ENCODE measurements at places on chromosomes 7 and 10.

DNA sequence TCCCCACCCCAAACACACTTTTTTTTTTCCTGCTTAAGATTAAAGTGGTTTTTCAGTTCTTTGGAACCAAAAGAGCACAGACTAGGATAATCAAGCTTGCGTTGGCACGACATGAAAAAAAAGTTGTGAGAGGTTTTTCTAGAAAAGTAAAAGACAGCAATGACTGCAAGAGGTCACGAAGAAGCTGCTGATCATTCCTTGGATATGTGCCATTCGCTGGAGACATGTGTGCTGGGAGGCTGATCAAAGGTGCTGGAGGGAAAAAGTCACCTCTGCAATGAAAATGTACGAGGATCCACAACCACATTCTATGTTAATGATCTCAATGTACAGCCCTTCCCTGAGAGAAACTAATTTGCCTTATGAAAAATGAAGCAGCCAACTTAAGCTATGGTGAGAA lies 5.4 kb downstream of the AKR1B1 start:
- DNase-seq: no peak

DNA sequence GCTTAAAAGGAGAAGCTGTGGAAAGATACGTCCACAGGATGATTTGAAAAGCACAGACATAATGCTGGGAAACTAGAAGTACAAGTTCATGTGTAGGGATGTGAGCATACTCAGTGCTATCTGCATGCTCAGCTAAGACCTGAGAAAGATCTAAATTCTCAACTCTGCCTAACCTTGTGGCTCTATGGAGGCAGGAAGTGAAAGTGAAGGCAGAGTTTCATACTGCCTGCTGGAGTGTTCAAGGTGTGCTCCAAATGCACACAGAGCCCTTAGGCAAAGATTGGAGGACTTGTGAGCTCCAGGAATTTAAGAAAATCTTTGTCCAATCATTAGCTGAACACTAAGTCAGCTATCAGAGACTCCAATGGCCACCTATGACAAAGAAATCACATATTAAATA lies 190.9 kb downstream of the RNLS start:
- no peak for DNase-seq

- no peak for DNase-seq
Observed at GRCh38 chr10:94992811-94993210, 54.4 kb downstream of the CYP2C9 start.

GRCh38 chr7:85655252-85655651 lies 468.4 kb upstream of the SEMA3D start:
- DNase-seq: no peak

- no peak for DNase-seq
Observed at GRCh38 chr7:87056346-87056745, 3.1 kb downstream of the ELAPOR2 start.

DNA sequence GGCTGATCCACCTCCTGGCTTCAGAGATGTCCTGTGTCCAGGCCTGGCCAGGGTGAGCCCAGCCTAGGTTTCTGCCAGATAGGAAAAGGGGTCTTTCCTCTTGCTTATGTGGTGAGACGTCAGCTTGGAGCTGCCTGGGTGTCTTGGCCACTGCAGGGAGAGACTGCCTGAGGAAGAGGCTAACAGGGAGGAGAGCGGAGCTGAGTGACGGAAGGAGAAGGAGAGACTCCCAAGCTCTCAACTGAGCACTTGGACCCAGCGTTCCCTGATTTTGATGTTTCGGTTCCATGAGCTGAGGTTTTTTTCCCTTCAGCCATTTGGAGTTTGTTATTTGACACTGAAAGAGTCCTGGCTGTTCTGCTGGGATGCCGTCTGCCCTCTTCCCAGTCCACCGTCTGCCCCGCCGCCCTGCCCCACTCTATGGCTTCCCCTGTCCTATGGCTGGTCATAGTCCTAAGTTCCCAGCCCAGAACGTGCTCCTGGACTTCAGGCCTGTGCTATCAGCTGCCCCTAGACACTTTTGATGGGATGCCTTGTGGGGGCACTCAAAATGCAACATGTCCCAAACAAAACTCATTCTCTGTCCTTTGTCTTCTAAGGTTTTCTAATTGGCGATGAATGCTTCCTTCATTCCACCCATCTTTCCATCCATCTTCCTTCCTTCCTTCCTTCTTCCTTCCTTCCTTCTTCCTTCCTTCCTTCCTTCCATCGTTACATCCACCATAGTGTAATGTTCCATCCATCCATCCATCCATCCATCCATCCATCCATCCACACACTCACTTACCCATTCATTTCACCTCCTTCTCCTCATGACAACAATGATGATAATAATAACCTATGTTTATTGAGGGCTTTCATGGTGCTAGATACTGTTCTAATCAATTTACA lies 20.3 kb upstream of the PCBD1 start:
- DNase-seq: no peak

DNA sequence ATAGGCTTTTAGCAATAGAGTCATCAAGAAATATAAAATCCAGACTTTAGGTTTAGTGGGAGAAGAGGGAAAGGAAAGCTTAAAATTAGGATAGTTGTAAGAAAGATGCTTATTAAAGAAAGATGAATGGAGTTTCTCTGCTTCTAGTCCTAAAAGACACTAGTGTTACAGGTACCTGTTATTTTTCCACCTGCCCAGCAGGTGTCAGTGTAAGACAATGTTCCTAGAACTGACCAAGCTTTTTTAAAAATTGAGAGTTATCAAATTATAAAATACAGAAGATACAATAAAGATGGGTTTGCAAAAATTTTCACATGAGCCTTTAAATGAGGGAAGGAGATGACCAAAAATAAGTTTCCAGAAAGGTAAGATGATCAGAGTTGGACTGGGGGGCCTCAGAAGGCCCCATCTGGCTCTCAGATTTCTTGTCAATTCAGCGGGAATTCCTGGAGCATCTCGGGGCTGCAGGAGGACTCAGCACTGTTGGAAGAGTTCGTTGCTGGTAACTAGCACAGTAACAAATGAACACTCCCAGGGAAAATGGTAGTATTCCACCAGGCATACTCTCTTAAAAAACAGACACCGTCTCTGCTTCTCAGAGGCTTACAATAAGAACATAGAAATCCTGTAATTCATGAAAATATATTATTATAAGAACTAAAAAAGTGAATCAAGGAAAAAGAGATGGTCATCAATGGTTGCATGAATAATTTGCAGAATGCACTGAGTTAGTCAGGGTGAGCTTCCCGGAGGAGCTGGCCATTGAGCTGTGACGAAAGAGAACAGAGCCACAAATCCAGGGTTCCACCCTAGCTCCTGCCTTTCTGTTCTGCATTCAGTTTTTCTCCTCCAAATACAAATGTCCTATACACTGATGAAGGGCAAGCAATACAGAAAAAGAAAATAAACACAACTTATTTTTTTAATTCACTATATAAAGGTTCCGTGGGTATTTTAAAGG lies 71.8 kb upstream of the PIK3CG start:
- peak; percentile 57 for DNase-seq

Measured in NCI-H1105 treated with DMSO at 0.1 percent for 48 hours (cell line).